ENCODE measurements at places on chromosomes 16 and 17. TPM values are rescaled to one million over a fixed set of nuclear protein-coding genes. Genes with fewer than 3 reads are reported as not detected.

GRCh38 chr17:59372138-59372751 is 40.8 kb downstream of the YPEL2 start:
- peak; percentile 96 for DNase-seq

GRCh38 chr17:76862494-76862893 is 5.7 kb upstream of the MGAT5B start:
- no peak for DNase-seq

- DNase-seq, result peak; percentile 14
These were observed 41.1 kb upstream of the C16orf82 start for GRCh38 chr16:27025581-27025980.

DNA sequence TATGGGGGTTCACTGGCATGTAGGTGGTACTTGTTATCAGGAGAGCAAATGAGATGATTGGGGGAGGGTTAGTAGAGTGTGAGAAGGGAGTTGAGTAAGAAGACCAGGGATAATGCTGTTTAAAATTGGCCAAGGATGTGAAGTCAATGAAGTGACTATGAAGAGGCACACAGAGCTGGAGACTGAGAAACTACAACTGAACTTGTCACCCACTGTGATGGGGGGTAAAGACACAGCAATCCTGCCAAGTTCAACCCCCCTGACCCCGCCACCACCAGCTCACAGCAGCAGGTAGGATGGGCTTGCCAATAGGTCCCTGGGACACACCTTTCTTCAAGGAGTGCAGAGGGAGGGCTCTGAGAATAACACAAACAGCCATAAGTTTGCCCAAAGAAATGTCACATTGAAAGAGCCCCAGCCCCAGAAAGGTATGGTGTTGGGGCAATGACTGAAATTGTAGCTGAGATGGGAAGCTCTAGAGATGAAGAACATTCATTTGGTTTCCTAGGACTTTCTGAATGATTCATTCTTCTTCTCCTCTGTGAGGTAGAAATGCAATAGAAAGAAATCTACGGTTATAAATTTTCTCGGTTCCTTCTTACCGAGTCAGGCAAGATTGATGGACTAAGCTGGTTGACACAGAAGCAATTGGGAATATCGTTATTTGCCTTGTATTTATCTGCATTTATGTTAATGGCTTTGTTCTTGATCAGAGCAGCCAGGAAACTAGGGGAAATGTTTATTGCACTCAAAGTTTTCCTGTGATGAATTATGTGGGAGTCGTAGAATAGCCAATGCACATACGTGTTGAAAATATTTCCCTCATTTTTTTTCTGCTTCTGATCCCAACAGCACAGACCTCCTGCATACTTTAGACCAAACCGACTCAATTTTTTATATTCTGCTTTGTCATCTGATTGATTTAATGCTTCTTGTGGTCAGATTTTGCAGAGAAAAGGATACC is 595.2 kb upstream of the CDH11 start:
- DNase-seq, result no peak

The CFAP97D1 gene
- 0.05 TPM for total RNA-seq

The ABCA5 gene
- total RNA-seq, result 40.6 TPM

The KRTAP17-1 gene
- not detected for total RNA-seq

- peak; percentile 79 for DNase-seq
These were observed at the start of gene BTBD17 for GRCh38 chr17:74361230-74362068. TSS of gene BTBD17 (minus strand) at chr17:74361868. CDS start at chr17:74361819, 49 bp downstream.

GRCh38 chr16:81384006-81384405 is 60.6 kb upstream of the CMIP start:
- no peak for DNase-seq

DNA sequence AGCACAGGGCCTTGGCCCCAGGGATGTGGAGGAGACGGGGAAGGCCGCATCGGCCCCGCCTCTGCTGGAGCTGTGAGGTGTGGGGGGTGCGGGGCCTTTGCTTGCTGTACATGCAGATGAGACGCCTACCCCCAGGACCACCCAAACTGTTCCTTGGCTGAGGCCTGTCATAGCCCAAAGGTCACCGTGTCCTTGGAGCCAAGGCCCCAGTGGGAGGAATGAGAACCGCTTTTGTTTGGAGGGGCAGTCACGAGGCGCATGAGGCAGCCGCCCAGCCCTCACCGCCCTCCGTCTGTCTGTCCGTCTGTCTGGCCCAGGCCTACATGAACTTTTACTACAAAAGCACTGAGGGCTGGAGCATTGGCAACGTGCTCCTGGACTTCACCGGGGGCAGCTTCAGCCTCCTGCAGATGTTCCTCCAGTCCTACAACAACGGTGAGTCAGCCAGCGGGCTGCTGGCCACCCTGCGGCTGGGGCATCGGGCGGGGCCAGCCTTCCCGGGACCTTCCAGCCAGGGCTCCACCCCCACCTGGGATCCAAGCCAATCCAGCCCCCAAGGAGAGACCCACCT is 8.8 kb downstream of the TAX1BP3 start:
- peak; percentile 53 for DNase-seq

GRCh38 chr17:2436316-2436905 is 35.6 kb upstream of the MNT start:
- no peak for DNase-seq

- DNase-seq, result no peak
These were observed 4.4 kb upstream of the CD300H start for GRCh38 chr17:74571621-74572270.

The PTX4 gene
- total RNA-seq, result not detected

The HBA1 gene
- not detected for total RNA-seq

GRCh38 chr17:78910497-78911284 is 7.7 kb upstream of the CEP295NL start:
- DNase-seq, result no peak

GRCh38 chr17:18951941-18952842 is at the start of gene SLC5A10:
TSS of gene SLC5A10 (plus strand) at chr17:18952165. CDS start at chr17:18952206, 41 bp downstream.
- peak; percentile 25 for DNase-seq

GRCh38 chr16:17328932-17329331 is 141.8 kb downstream of the XYLT1 start:
- no peak for DNase-seq

The HP gene
- total RNA-seq, result not detected

DNA sequence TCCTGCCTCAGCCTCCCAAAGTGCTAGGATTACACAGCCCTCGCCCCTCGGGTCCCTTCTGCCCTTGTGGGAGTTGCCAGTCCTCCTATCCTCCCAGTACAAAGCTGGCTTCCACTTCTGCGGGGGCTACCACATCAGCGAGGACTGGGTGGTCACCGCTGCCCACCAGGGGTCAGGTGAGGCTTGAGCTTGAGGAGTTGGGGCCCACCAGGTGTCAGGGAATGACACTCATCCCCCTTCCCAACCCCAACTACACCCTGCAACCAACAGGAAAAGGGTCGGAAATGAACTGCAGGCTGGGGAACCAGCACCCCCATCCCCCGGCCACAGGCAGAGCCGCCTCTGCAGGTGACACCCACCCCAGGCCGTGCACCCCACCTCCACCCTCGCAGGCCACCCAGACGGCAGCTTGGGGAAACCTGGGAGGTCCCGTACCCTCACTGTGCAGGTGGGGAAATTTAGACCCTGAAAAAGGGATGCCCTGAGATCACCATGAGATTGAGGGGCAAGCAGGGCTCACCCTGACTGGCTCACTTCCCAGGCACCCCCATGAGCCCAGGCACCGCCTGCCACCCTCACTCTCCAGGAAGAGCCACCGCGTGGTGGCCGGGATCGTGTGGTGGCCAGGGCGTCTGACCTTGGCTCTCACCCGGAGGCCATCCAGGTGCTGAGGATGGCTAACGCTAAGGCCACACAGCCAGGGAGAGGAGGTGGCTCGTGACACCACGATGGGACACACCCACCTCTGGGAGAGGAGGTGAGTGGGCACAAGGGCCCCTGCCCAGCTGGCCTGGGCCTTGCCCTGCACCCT is 8.0 kb downstream of the CTRB1 start:
- no peak for DNase-seq

- no peak for DNase-seq
These were observed 1.9 kb downstream of the ADAM11 start for GRCh38 chr17:44760474-44761308.

DNA sequence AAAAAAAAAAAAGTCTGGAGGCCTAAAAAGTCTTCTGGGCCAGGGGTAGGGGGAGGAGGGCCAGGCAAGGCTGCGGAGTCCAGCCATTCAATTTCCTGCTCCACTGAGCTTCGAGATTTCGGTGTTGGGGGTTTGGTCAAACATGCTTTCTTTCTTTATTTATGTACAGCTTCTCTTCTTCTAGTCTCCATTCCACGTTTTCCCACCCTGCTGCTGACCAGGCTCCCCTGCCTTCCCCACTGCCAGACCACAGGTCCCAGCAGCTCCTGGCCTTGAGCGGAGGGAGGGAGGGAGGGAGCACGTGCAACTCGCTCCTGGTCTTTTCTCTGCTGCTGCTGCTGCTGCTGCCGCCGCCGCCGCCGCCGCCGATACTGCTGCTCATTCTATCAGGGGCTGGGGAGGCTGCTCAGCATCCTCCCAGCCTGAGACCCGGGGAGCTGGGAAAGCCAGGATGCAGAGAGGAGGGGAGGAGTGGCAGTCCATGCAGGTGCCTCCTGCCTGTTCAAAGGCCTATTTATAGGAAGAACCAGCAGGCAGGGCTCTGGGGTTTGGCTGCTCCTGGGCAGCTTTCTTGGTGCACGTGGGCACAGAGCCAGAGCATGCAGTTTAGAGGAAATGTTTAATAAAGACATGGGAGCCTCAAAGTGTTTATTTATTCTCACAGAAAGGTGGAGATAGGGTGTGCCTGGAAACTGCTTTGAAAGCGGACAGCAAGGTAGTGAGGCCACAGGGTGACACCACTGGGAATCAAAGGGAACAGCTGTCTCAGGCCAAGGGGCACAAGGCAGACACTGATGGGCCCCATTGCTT is 23.4 kb upstream of the ZFHX3 start:
- DNase-seq, result no peak

DNA sequence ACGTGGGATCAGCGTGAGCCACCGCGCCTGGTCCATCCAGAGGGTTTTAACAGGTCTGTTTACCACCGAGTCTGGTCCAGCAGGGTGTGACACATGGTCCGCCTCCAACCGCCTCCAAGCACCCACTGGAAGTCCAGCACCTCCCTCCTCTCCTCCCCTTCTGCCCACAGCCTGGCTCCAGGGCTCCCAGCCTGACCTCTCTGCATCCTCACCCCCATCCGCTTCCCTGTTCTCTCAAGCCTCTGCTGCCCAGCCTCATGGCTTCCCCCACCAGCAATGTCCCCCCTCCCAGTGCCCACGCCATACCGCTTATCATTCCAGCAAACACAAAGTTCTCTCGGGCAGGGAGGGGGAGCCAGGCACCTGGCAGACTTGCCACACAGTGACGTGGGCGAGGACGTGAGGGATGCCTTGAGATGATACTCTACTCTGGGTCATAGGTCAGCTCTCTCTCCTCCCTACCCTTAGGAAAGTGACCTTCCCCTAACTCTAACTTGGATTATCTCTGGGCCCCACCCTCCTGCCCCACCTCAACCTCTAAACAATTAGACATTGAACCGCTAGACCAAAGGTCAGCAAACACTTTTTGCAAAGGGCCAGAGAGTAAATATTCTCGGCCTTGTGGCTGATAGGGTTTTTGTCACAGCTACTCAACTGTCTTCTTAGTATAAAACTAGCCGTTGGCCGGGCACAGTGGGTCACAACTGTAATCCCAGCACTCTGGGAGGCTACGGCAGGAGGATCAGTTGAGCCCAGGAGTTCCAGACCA is 23.1 kb downstream of the CDC42EP4 start:
- no peak for DNase-seq

DNA sequence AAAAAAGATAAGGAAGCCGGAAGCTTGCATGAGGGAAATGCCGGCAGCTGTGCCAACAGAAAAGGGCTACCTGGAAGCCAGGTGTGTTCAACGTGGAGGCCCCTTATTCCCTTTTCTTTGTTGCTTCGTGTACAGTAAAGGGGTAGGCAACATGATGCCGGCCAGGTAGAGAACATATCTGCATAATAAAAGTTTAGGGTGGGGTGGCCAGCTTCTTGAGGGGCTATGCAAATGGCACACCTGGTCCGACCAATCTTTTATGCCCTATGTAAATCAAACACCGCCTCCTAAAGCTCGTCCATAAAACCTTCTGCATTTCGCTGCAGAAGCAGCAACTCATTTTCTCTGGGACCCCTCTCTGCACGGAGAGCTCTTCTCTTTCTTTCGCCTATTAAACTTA is 911.6 kb downstream of the KCNJ2 start:
- DNase-seq, result no peak

GRCh38 chr17:43570518-43570928 is 24.4 kb upstream of the ETV4 start:
- DNase-seq, result no peak

The KIF2B gene
- not detected for total RNA-seq

The AXIN2 gene
- total RNA-seq, result 0.83 TPM

DNA sequence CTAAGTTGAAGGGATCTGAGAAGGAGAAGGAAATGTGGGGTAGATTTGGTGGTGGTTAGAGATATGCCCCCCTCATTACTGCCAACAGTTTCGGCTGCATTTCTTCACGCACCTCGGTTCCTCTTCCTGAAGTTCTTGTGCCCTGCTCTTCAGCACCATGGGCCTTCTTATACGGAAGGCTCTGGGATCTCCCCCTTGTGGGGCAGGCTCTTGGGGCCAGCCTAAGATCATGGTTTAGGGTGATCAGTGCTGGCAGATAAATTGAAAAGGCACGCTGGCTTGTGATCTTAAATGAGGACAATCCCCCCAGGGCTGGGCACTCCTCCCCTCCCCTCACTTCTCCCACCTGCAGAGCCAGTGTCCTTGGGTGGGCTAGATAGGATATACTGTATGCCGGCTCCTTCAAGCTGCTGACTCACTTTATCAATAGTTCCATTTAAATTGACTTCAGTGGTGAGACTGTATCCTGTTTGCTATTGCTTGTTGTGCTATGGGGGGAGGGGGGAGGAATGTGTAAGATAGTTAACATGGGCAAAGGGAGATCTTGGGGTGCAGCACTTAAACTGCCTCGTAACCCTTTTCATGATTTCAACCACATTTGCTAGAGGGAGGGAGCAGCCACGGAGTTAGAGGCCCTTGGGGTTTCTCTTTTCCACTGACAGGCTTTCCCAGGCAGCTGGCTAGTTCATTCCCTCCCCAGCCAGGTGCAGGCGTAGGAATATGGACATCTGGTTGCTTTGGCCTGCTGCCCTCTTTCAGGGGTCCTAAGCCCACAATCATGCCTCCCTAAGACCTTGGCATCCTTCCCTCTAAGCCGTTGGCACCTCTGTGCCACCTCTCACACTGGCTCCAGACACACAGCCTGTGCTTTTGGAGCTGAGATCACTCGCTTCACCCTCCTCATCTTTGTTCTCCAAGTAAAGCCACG is 28.3 kb downstream of the STH start:
- DNase-seq, result no peak

- no peak for DNase-seq
These were observed 57.4 kb upstream of the TEKT3 start for GRCh38 chr17:15398736-15399331.

DNA sequence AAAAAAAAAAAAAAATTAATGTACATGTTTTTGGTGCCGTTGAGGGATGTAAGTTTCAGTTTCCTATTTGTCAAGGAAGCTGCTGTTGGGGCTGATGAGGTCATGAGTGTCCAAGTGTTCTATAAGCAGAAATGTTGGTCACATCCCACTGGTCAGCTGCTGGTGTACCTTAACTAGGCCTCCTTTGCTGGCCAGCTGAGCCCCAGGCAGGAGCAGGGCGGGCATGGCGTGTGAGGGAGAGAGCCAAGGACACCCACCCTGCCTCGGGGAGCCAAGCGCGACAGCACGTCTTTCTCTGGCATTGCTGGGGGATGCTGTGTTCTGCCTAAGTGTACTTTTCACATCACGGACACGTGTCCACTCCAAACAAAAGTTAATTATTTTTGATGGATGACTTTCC is 108.1 kb upstream of the CDC42EP4 start:
- peak; percentile 29 for DNase-seq

GRCh38 chr16:13448346-13448745 is 471.6 kb upstream of the ERCC4 start:
- no peak for DNase-seq

- DNase-seq, result no peak
These were observed 23.7 kb downstream of the RAI1 start for GRCh38 chr17:17704931-17705330.
